ENCODE measurements at places on chromosomes 7 and 10.

DNA sequence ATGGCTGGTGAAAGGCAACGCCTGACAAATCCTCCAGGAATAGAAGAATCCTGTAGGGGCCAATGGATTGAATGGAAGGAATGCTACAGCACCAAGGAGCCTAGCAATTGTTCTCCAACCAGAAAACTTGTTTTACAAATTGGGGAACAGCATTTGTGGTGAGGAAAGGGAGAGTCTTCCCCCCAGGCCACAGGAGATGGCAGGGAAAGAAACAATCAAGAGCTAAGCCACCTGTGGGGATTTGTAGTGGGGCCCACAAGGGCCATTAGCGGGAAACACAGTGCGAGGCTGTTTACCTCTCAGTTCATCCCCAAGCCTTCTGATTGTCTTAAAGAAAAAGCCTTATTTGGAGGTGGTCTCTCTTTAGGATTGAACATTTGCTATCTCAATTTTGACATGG lies 48.5 kb upstream of the KCNMA1 start:
- DNase-seq, result no peak

DNA sequence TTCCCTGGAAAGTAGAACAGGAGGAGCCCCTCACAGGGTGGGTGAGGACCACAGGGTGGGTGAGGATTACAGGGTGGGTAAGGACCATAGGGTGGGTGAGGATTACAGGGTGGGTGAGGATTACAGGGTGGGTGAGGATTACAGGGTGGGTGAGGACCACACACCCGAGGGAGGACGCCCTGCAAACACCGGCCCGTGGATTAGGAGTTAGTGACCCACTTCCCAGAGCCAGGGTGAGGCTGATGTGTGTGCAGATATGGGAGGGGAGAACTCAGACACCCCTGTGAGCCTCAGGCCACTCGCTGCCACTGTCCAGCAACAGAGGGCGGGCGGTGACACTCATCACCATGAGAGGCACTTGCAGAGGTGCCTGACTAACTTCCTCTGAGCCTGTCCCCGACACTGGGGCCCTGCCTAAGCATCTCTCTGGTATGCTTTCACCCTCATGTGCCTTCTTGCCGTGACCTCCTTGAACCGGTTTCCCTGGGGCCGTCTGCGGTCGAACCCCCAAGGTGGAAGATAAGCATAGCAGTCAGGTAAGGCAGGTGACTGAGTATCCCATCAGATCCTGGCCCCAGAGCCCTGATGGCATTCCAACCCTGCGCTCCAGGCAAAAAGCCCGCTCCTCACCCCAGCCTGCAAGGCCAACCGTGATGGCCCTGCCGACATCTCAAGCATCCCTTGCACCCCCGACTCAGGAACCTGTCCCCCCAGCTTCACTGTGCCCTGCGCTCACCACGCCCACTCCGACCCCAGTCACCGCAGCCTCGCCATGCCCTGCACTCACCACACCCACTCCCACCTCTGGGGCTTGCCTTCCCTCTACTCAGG lies 74.1 kb downstream of the FAM53B start:
- no peak for DNase-seq

DNA sequence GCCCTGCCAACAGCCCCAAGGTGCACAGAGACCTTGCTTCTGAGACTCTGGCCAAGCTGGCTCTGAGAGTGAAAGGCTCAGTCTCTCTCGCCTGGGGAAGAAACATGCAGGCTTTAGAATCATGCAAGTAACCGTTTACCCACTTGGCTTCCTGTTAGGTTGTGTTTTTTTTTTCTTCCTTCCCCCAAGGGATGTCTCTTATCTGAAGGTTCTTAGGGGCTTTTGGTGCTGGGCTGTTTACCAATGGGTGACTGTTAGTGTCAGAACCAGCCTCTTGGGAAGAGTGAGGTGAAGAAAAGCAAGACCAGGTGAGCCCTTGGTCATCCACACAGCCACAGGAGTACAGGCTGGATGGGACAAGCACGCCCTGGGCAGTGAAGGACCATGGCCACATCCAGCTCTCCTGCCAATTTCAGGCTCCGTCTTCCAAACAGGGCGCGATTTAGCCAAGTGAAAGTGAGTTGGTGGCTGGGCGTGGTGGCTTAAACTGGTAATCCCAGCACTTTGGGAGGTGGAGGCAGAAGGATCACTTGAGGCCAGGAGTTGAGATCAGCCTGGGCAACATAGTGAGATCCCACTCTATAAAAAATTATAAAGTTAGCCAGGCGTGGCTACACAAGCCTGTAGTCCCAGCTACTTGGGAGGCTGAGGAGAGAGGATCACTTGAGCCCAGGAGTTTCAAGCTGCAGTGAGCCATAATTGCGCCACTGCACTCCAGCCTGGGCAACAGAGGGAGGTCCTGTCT lies 76.3 kb upstream of the CUX1 start:
- DNase-seq, result no peak

DNA sequence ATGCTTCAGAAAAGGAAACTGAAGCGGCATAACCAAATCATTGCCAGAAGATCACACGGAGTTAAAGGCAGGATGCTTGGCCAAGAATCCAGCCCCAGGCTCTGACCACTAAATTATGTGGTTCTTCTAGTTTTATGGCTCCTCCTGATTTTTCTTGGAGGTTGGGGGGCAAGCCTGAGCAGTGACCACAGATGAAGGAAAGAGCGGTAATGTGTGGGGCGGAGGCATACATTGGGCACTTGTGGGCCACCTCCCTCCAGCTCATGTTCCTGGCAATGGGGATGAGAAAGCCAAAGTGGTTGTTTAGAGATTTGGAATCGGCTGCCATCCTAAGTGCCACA lies 3.2 kb downstream of the TRPV6 start:
- DNase-seq, result no peak

DNA sequence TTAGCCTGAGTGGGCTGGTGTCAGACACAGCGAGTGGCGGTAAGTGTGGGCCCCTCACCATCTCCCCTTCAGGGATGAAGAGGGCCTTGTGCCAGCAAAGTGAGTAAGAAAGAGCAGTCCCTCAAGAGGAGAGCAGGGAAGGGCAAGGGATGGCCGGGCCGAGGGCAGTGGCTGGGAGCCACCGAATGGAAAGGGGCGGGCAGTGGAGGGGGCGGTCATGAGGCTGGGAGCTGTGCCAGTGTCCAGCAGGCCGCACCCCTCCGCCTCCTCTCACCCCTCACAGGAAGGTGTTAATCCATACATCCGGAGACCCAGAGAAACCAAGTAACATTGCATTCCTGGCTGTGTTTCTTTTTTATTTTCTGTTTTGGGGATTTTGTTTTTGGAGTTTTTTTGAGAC lies 28.6 kb upstream of the RASGEF1A start:
- no peak for DNase-seq

DNA sequence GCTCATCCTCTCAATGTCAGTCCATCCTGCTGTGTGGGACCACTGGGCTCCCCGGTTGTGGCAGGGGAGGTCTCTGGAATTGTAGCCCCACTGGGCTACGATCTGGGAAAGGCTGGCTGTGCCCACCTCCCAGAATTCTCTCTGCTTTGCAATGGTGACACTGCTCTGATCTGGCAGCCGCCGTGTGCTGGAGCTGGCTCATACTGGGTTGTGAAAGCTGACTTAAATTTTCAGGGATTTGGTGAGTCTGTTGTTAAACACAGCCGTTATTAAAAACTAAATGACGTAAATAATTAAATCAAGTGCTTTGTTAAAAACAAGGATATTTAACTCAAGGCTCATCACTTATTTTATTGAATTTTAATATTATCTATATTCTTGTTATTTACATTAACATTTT lies 160.0 kb downstream of the TAX1BP1 start:
- no peak for DNase-seq

DNA sequence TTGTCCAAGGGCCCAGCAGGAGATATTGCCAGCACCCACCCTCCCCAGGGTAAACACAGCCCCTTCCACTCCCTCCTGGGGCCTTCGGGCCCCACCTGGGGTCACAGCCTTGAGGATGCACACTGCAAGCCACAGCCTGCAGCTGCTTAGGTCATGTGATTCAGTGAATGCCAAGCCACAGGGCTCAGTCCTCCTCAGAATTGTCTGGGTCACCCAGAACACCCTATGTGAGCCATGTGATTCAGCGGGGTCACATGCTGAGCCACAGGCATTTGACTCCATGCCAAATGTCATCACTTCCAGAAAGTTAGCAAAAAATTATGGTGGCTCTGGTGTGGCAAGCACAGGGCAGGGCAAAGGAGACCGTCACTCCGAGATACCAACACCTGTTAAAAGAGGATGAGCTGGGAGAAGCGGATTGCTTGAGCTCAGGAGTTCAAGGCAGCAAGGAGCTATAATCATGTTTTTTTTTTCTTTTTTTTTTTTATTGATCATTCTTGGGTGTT lies 17.2 kb upstream of the PSAP start:
- DNase-seq, result no peak

GRCh38 chr10:122650331-122650730 lies 49.3 kb downstream of the C10orf120 start:
- DNase-seq, result no peak

- DNase-seq, result no peak
These were observed 73.5 kb upstream of the GRB10 start for GRCh38 chr7:50856231-50856630.

DNA sequence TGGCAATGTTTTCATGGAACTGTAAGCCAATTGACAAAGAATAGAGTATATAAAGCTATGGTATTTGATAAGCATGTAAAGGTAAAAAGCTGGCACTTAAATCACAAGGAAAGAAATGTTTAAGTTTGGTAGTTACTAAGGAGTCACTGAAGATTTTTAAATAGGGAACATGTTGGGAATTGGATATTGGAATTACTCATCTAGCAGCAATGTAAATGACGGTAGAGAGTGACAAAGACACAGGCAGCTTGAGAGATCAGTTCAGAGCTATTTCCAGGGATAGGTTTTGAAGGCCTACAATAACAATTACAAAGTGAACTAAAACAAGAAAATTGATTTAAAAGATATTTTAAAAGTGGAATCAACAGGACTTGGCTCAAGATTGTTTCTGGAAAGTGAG lies 36.8 kb downstream of the SP8 start:
- no peak for DNase-seq

- DNase-seq, result no peak
These were observed 82.3 kb downstream of the BTRC start for GRCh38 chr10:101436302-101436701.

GRCh38 chr10:490891-491571 lies 198.4 kb downstream of the DIP2C start:
- DNase-seq, result no peak

- DNase-seq, result no peak
These were observed 550 bp upstream of the PLAU start for GRCh38 chr10:73910401-73910763.

GRCh38 chr7:94760446-94761100 lies 104.6 kb upstream of the SGCE start:
- DNase-seq, result no peak

DNA sequence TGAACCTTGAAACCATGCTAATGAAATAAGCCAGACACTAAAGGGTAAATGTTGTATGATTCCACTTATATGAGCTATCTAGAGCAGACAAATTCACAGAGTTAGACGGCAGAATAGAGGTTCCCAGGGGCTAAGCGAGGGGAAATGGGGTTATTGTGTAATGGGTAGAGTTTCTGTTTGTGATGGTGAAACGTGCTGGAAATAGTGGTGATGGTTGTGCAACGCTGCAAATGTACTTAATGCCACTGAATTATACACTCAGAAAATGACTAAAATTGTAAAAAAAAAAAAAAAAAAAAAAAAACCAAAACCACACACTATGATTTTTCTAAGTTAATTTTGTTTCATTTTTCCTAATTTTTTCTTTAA lies 30.0 kb downstream of the SFXN4 start:
- DNase-seq, result no peak

- no peak for DNase-seq
These were observed 86.6 kb upstream of the MDFIC start for GRCh38 chr7:114835303-114835702.

DNA sequence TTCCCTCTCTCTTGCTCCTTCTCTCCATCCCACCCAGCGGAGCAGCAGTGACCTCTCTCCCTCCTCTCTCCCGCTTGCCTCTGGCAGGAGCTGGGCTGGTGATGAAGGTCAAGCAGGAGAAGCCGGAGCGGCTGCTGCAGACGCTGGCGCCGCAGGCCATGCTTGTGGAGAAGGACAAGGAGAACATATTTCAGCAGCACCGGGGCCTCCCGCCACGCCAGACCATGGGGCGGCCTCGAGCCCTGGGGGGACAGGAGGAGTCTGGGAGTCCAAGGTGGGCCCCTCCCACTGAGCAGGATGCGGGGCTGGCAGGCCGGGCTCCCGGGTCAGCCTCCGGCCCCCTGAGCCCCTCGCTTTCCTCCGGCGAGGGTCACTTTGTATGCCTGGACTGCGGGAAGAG lies 17.3 kb downstream of the ZNF775 start:
- DNase-seq, result no peak

DNA sequence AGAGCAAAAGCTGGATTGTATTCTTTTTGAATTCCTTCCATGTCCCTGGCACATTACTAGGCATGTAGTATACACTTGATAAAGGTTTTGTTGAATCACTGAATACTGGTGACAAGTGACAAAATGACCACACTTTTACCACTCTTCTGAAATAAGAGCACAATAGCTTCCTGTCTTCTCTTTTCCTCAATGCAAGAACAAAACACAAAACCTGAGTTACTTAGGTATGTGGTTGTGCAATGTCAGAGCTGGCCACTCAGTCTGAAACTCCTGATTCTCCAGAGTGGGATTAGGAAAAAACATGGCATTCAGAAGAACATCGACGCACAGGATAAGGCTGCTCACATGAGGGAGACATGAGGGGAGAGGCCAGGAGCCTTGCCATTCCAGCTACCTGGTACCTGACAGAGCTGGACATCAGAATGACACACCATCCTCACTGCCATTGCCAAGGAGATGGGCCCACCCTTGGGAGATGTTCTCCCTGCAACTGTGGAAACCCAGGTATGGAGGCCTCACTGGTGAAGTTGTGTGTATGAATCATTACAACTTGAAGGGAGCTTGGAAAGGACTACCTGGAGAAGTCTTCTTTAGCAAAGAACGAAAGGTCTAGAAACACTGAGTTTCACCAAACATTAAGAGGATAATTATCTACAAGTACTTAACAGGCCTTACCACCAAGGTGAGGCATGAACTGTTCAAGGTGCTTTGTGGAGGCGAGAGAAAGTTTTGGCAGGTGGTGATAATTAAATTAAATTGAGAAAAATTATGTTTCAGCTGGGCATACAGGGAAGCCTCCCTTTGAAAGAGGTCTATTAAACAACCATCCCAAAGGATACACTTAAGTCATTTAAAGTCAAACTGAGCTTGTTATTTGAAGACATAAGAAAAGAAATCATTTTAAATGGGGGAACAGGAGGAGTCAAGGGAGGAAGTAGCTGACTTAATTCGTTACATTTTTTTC lies 246.5 kb upstream of the AOAH start:
- no peak for DNase-seq

All from NCI-H187 treated with DMSO at 0.1 percent for 48 hours (cell line).